ENCODE measurements at places on chromosomes 12 and 14.

GRCh38 chr12:124769163-124769530 lies 94.5 kb downstream of the SCARB1 start:
- no peak for DNase-seq

- DNase-seq, result no peak
Measured at GRCh38 chr14:34665785-34666435, 36.0 kb upstream of the SNX6 start.

DNA sequence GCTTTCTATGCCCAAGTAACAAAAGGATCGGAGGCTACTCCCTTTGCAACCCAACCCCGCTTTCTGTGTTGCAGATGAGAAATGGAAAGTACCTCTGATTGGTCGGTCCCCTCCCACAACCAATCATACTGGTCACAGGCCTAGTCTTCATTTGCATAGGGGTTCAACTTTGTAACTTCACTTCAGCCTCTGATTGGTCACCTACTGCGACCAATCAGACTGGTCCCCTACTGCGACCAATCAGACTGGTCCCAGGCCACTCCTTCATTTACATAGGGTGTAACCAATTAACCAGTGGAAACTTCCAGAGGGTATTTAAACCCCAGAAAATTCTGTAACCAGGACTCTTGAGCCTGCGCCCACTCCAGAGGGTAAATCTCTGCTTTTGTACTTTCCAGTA lies 906.4 kb upstream of the TMEM132C start:
- DNase-seq, result no peak

DNA sequence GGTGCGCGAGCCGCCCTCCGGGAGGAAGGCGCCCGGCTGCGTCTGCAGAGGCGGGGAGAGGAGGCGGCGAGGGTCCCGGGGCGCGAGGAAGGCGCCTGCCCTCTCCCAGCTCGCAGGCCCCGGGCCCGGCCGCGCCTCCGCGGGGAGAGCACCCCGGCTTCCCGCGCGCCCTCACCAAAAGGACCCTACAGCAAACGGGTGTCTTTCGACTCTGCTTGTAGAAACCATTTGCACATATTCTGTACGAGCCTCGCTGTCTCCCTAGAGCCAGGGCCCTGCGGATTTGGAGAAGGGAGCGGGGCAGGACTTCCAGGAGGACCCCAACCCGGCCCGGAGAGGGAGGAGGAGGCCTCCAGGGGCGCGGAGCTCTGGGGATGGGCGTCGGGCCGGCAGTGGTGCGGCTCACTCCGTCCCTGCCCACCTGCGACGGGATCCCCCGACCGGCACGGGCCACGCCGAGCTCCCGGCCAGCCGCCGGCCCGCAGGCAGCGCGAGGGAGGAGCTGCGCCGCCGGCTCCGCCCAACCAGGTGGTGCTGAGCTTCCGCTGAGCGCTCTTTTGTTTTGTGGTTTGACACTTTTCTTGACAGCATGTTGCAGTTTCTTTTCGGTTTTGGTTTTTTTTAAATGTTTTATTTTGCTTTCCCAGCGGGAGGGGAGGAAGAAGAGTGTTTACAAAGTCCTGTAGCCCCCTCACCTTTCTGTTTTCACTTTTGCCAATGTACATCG lies 103.3 kb upstream of the FKBP4 start:
- DNase-seq, result no peak

DNA sequence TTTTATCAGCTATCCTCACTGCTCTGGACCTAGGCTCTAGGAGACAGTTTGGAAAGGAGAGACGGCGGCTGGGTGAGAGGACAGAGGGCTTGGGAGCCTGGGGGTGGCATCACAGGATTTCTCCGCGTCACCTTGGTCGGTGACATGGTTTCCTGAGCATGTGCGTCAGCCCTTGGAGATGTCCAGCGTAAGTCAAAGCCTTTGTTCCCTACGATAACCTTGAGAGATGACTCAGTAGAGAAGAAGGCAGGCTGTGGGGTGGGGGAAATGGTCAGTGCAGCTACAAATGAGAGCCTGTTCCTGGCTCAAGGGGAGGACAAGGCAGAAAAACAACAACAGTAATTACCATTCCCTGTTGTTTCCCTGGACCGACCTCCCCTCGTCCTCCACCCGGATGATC lies 90.2 kb upstream of the TBX3 start:
- DNase-seq, result no peak

DNA sequence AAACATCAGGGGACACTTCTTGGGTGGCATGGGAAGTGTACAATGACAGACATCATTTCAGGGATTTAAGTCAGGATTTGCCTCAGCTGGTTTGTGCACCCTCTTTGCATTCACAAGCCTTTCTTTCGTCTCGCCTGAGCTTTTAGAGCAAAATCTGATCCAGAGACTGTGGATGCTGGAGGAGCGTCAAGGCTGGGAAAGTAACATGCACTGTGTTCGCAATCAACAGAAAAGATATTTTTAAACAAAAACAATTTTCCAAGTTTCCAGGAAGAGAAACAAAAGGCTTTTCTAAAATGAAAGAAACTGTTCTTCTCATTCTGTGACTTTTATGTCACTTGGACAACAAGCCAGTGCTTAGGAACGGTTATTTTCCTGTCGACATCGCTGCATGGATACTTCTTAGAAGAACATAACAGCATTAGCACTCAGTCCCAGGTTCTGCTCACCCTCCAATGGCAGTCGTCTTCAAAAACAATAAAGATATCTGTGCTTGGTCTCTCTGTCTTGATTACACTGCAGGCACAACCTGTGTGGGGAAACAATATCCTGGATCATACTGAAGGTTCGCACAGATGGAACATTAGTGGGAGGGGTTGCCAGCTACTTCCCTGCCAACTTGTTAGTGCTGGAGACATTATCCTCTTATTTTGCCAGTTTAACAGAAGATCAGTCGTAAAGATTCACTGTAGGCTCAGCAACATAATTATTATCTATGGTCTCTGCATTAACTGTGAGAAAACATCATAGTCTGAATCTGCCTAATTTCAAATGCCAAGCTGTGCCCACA lies 403.3 kb upstream of the ATP2B1 start:
- DNase-seq, result no peak

- no peak for DNase-seq
Measured at GRCh38 chr12:116606397-116606796, 47.2 kb downstream of the MAP1LC3B2 start.

GRCh38 chr12:40336573-40337199 lies 111.9 kb downstream of the LRRK2 start:
- DNase-seq, result no peak

GRCh38 chr12:54829511-54829910 lies 24.8 kb upstream of the MUCL1 start:
- no peak for DNase-seq

GRCh38 chr14:96681829-96682228 lies 115.4 kb upstream of the VRK1 start:
- DNase-seq, result no peak

DNA sequence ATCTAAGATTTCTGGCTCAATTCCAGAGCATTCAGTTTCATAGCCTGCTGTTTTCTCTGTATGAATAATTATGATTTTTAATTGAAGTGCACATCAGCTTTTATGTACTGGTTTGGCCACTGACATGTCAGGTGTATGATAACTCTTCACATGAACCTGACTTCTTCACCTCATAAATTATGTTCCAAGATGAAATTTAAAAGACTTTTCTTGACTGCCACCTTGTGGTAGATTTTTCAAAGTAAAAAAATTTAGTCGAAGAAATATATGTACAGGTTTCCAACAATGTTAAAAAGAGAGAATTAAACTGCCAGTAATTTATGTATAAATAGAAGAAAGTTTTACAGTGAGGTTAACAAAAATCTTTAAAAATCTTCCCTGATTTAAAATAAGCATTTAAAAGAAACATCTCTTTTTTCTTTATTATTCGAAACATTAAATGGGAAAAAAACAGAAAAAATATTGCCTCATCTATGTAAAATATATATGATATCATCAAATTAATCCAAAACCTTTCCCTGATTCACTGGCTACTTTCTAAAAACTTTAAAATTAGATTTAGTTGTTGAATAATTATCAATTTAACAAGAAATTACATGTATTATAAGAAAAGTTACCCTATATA lies 124.9 kb upstream of the ATXN7L3B start:
- no peak for DNase-seq

GRCh38 chr14:41419709-41420108 lies 187.0 kb upstream of the LRFN5 start:
- DNase-seq, result no peak

GRCh38 chr12:108641446-108642268 lies 8.0 kb upstream of the SELPLG start:
- no peak for DNase-seq

DNA sequence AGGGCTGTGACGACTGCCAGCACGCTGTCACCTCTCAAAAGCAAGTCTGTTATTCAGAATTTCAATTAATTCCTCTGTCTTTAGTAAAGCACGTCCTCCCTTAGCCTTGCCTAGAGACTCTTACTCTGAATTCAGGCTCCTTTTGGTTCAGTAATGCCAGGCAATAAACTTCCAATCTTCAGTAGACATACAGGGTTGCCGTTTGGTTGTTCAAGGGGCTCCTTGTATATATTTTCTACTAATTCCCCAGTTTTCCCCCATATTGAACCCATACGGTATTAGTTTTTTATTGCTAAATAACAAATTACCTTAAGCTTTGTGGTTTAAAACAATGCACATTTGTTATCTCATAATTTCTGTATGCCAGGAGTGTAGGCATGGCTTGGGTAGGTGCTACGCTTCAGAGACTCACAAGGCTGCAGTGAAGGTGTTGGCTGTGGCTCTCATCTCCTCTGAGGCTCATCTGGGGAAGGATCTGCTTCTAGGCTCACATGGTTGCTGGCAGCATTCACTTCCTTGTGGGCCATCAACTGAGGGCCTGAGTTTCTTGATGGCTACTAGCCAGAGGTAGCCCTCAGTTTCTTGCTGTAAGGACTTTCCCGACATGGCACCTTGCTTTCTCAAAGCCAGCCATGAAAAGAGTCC lies 7.3 kb upstream of the CLECL1 start:
- DNase-seq, result no peak

- DNase-seq, result no peak
Measured at GRCh38 chr12:129902371-129903091, 1.3 kb downstream of the TMEM132D start.
